Stimulated activated CD8-positive, alpha-beta memory T cell treated with anti-CD3 and anti-CD28 coated beads, Interleukin-7, amount 100 ng/mL, for 4 hours (primary cell): ENCODE measurements at places on chromosomes 3 and 15.
A peak's percentile ranks its signal among the peaks of the same experiment; 100 is the strongest.

- DNase-seq, result no peak
Observed at GRCh38 chr3:117408811-117409210, 699.2 kb downstream of the TUSC7 start.

DNA sequence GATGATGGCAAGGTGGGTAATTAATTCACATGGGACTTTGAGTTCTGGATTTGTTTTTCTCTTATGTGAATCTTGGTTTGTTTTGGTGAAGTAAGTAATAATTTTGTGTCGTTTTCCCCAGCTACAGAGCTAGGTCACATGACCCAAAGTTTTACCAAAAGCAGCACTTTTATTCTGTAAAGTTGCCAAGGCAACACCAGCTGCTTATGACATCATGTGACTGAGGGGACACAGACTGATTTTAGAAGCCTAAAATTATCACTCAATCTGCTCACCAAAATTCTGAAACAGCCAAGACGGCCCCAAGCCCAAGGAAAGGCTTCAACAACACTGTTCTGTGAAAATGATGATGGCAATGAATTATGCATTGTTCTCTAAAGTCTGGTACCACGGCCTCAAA lies 63.9 kb downstream of the MEX3B start:
- DNase-seq, result no peak

GRCh38 chr3:169128579-169128978 lies 534.9 kb downstream of the MECOM start:
- no peak for DNase-seq

DNA sequence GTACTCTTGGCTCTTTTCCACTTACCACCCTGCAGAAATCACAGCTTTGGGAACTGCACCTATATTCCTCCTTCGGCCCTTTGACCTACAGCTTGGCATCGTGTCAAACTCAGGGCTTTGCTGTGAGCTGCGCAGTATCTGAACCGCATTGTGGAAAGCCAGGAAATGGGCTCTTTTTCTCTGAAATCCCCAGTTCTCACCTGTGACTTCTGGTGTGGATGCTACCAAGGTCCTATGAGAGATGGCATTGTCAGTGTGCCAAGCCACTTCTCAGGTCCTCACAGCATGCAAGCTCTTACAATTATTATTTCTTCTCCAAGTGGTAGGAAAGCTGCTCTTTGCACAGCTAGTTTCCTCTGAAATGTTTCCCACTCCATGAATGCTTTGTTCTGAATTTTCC lies 450.6 kb upstream of the TBL1XR1 start:
- no peak for DNase-seq

DNA sequence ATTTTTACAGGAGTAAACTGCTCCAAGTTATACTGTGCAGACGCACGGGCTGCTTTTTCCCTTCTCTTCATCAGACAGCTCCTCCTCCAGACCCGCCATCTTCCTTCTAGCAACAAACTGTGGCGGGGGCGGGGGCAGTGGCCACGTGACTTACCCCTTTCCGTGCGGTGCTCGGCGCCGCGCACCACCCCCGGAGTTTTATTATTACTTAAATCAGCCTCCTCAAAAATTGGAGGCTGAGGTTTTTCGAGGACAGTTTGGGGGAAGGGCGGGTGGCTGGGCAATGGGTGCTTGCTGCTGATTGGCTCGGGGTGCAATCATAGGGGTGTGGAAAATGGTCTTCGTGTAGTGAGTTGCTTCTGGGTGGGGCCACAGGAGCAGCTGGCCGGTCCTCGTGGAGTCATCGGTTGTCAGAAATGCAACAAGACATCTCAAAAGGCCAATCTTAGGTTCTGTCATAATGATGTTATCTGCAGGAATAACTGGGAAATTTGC lies 77.1 kb upstream of the MFGE8 start:
- DNase-seq, result no peak

DNA sequence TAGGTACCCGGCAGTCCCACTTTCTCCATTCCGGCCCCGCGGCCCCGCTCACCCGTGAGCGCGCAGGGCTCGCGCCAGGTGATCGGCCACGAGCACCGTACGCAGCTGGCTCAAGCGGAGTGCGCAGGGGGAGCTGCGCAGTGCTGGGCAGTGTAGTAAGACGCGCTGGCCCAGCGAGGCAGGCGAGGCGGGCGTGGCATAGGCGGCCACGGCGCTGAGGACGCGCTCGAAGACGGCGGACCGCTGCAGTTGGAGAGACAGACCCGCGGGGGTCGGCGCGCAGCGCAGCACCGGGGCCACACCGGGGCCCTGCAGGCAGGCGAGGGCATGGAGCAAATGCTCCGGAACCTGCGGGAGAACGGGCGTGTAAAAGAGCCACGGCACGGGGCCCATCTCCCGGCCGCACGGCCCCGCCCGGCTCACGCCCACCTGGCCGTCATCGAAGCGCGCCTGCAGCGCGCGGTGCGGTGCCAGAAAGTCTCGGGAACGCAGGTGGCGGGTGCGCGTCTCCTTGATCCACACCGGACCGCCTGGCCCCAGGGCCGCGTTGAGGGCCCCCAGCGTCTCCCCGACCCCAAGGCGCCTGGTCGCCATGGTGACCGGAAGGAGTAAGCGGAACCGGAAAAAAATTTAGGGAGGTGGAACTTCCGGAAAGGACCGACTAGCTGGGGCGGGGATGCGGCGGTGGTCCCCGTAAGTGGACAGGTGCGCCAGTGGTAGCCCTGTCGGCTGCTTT lies at the start of gene DALRD3:
Gene DALRD3, minus strand, starts transcription at position 610 of the 736 bp plus-strand sequence. Its CDS starts 16 bp downstream, at position 594.
- DNase-seq, result peak; percentile 31

GRCh38 chr15:22258398-22259150 lies 178.2 kb downstream of the OR4M2 start:
- no peak for DNase-seq

GRCh38 chr3:195855471-195856409 lies 44.0 kb upstream of the MUC4 start:
- DNase-seq, result no peak

GRCh38 chr3:28544236-28544635 lies 195.6 kb upstream of the AZI2 start:
- DNase-seq, result no peak

GRCh38 chr3:80580146-80580545 lies 812.3 kb upstream of the ROBO1 start:
- DNase-seq, result no peak

- no peak for DNase-seq
Observed at GRCh38 chr3:52388348-52388821, 56.5 kb downstream of the SEMA3G start.

DNA sequence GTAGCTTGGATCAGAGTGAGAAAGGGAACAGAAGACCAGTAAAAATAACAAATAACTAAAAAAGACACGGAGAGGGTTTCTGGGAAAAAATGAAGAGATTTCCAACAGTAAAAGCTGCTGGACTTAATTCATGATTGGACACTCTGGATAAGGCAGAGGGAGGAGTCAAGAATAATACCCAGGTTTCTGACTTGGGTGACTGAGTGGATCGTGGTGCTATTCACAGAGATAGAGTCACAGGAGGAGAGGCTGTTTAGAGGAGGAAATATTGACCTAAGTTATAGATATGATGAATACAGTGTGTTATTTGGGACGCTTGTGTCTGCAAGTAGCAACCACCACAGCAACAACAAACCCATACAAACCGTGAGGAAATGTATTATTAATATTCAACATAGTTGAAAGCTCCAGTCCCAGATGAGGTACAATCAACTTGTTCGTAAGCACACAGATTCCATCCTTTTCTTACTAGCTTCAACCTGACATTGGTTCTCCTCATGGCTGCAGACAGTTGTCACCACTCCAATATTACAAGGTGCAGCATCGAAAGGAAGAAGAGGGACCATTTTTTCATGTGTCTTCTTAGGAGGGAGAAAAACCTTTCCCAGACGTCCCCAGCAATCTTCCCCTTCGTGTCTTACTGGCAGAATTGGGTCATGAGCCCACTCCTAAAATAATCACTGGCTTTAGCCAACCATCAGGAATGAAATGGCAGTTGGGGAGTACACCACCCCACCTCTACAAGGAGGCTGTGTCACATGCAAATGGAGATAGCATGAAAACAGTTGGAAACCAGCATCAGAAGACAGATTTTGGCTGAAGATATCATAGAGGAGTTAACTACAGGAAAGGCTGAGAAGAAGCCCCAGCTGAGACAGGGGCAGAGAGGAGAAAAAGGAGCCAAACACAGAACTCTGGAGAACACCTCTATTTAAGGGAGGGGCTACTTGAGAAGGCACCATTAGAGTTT lies 387.8 kb downstream of the SHQ1 start:
- DNase-seq, result no peak

DNA sequence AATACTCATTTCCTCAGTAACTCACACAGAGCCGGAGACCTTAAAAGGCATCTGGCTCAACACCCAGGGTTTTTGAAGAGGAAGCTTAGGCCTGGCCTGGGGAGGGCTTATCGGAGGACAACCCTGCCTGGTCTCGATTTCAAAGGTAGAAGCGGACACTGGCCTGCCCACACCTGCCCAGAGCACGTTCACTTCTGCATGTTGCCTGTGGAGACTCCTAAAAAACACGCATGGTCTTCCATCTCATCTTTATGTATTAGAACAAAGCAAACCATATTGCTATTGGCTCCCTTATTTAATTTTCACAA lies 55.5 kb upstream of the FURIN start:
- DNase-seq, result no peak

GRCh38 chr3:31495971-31496665 lies 36.6 kb upstream of the STT3B start:
- no peak for DNase-seq

GRCh38 chr3:193317682-193318300 lies 60.8 kb downstream of the ATP13A5 start:
- DNase-seq, result no peak

DNA sequence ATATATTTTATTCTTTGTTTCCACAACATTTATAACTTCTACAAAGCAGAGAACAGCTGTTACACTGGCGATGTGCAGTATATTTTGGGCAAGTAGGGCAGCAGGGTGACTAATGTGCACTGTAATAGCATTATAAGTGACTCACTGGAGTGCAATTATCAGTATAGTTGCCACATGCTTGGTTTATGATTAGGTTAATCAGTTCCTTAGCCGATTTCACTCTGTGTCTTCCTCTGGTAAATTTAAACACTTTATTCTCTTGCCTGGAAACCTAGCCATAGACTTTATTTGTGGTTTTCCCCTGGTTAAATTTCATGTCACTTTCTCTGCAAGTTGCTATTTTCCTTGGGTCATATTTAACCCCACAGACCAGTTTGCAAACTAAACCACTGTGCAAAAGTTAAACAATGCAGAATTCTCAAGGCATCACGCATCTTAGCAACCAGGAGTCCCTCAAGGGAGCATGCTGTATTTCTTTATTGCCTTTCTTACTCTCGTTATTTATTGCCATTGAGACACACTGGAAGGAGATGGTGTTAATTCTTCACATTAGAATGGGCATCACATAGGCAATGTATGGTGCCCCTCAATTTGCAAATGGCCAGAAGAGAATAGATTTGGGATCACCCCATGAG lies 690.2 kb upstream of the DPPA4 start:
- DNase-seq, result no peak

DNA sequence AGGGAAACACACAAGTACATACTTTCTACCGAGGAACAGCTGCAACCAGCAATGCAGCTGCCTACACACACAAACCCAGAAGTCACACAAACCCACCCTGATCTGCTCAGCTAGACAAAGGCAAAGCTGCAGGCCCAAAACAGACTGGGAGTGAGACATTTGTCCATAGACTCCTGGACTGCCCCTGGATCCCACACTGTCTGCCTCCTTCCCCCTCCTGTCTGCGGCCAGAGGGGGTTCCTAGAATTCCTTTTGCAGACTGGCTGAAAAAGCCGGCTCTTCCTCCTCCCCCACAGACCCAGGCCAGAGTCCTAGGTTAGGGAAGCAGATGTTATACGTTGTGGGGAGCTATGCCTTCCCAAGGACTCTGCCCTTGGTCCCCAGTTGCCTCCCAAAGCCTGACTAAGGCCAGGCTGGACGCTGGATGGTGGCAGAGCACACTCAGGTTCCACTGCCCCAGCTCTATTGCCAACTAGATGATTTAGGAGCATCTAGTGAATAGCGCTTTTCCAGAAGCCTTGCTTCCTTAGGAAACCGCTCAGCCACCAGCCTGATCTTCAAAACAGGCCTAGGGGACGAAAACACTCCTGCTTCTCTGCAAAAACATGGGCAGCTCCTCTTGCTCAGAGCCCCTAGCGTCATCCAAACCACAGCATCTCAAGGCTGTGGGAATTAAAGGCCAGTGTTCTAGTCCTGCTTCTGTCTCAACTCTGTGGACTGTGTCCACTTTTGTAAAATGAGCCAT lies 37.4 kb upstream of the CILP start:
- DNase-seq, result no peak

DNA sequence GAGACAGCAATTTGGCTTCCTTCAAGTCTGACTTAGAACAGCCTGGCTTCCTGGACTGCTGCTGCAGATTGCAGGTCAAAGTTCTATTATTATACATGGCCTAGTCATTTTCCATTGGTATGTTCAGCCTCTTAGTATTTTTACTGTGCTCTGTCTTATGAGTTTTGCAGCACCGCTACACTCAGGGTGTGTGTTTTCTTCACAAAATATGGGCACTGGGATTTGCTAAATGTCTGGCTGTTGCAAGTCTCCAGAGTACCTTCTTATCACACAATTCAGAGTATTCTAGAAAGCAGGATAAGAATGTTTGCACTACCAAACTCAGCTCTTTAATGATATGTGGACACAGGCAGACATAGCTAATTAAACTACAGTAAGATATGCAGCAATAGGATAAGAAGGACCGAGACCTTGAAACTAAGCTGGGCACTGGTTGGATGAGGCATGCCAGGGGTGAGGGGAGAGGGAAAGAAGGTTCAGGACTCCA lies 203.0 kb upstream of the PDZRN3 start:
- DNase-seq, result no peak

DNA sequence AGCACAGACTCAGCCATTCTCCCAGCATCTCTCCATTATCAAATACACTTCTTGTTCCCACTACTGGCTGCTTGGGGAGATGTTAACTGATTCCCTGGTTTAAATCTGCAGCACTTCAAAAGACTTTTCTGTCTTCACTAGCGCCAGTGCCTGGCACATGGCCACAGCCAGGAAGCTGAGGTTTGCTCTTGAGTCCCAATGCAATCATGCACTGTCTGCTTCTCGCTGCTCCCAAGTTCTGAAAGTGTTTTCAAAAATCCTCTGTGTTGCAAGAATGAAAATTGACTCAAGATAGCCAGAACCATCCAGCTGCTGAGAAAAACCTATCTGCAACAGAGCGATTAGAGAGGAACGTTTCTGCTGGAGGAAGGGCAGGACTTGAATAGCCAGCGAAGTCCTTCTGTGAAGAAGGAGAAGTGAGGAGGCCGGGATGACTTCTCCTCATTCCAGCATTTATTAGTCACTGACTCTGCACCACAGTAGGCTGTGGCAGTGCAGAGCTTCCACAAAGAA lies 358.4 kb upstream of the NR2F2 start:
- DNase-seq, result no peak

DNA sequence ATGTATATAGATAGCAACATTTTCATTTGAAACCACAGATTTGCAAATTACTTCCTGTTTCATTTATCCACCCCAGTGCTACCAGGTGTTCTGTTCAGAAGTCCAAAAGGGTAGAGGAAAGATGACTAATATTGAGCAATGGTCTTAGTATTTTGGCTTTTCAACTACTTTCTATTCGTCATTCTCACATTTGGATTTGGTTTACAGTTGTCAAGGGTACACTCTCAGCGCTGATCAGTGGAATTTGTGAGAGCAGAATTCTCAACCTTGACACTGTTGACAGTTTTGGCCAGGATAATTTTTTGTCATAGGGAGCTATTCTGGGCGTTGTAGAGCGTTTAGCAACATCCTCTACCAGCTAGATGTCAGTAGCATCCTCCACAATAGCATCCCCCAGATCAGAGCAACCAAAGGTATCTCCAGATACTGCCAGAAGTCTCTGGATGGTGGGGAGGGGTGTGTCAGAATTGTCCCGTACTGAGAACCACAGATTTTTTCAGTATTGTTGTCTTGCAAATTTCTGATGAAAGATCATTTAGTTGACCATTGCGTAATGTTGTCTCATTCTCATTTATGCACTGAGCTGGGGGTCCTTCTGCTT lies 4.2 kb downstream of the HMCES start:
- peak; percentile 5 for DNase-seq
